GM23248 (cell line): ENCODE measurements at places on chromosomes 5 and 9.

- H3K4me3 ChIP-seq, result no peak overlapping the region
- peak; percentile 77 for DNase-seq
- no peak overlapping the region for H3K27ac ChIP-seq
These were observed 144.6 kb downstream of the CETN3 start for GRCh38 chr5:90264689-90265544.

DNA sequence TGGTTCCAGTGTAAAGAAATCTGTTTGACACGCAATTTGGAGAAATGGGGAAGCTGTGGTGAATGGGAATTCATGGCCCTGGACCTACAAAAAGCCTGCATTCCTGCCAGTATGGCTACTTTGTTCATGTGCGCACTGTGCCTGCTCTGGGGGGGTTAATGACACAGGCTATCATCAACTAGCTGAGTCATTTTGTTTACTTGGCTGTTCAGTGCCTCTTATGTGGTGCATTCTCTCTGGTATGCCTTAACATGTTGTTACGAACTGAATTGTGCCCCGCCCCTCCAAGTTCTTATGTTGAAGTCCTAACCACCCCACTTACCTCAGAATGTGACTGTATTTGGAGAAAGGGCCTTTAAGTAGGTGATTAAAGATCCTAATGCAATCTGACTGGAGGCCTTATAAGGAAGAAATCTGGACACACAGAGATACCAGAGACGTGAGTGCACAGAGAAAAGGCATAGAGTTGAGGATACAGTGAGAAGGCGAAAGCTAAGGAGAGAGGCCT, 20.4 kb upstream of the UBAP1 start:
- H3K27me3 ChIP-seq, result no peaks in the 10 kb centered on the region
- H3K4me1 ChIP-seq, result peaks cover 11% of the 10 kb centered on the region
- no peak overlapping the region for H3K4me3 ChIP-seq
- peak; percentile 59 for DNase-seq

- peaks cover under 1% of the 10 kb centered on the region; the same call in 1 of the 2 replicates for H3K36me3 ChIP-seq
- H3K4me3 ChIP-seq, result peak overlapping the region; percentile 87
- peak; percentile 61 for DNase-seq
These were observed 782 bp upstream of the SKP1 start for GRCh38 chr5:134177369-134178095.

DNA sequence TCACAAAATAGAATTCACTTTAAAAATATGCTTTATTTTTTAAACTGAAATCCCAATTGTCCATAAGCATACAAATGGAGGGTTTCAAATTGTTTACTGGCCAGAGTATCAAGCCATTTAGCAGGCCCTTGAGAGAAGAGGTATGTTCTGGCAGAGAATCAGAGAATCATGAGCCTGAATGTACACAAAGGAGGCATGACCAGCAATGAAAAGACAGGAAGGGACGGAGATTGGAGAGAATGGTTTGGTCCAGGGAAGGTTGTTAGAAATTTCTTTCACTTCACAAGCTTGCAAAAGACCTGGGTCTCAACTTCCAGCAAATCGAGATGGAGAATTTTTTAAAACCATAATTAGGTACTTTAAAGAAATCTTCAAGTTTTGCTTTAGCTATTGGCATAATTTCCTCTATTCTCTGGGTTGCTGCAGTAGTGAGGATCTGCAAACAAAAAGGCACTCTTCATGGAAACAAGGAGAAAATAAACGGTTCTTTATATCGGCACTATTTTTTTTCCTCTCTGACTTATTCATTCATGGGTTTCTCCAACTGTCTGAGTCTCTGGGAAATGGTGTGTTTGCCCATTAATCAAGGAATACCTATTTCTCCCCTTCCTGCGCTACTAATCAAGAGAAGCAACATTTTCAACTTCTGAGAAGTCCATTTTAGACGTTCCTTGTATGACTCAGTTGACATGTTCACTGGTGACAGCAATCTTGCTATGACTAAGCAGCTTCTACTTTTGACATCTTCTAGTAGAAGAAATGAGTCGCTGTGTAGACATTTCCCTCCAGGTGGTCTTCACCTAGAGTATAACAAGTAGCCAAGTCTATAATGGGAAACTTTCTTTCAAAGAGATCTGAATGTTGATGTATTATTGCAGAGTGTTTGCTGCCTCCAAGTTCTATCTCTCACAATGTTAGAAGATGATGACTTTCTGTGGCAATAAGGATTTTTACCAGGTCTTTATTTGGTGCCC, 23.1 kb upstream of the ERCC6L2 start:
- H3K4me1 ChIP-seq, result peaks cover 45% of the 10 kb centered on the region
- DNase-seq, result peak; percentile 75
- no peaks in the 10 kb centered on the region for H3K27me3 ChIP-seq
- no peak overlapping the region for H3K27ac ChIP-seq

DNA sequence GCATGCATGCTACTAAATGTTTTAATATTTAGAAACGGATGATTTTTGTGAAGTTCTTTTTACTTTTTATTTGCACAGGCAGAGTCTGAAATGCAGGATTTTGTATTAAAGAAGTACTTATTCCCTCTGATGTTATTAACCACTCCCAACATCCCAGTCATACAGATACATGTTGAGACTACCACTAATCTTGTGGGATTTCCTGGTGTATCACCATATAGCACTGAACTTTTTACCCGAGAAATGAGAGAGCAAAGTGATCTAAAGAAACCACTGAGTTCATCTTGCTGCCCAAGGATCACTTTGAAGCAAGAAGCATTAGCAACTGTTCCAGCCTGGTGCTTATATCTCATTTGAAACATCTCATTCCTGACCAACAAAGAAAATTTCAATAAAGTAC, 443.8 kb downstream of the BNC2 start:
- DNase-seq, result no peak
- H3K4me3 ChIP-seq, result no peak overlapping the region
- no peaks in the 10 kb centered on the region for H3K36me3 ChIP-seq
- H3K4me1 ChIP-seq, result peaks cover 17% of the 10 kb centered on the region
- H3K27ac ChIP-seq, result no peak overlapping the region
- H3K27me3 ChIP-seq, result no peaks in the 10 kb centered on the region
